Stimulated activated CD8-positive, alpha-beta memory T cell treated with anti-CD3 and anti-CD28 coated beads, Interleukin-4, amount 100 ng/mL, for 24 hours (primary cell): ENCODE measurements at places on chromosomes 3 and 15.

DNA sequence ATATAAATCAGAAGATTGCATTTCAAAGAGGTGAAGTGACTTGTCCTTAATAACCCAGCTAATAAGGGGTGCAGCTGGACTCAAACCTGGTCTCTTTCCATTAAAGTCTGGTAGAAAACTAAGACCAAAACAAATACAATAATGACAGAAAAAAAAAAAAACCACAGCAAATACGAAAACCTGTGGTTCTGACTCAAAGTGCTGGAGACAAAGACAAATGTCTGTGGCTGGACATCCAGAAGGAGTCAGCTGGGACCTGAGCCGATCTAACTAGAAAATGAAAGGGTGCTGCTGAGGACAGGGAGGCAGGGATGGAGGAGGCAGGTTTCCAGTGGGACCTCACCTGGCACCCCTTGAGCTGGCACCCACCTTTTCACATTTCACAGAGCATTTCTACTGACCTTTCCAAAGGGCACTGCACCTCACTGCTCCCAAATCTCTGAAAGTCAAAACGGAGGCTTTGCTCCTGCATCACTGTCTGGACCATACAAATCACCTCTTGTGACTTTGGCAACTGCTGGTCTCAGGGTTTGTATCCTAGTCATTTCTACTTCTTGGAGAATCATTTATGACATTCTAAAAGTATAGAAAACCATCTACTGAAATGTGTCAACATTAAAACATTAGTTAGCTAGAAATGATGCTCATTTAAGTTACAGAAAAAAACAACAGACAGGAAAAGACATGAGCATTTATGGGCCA, 61.7 kb downstream of the CCNL1 start:
- no peak for DNase-seq

DNA sequence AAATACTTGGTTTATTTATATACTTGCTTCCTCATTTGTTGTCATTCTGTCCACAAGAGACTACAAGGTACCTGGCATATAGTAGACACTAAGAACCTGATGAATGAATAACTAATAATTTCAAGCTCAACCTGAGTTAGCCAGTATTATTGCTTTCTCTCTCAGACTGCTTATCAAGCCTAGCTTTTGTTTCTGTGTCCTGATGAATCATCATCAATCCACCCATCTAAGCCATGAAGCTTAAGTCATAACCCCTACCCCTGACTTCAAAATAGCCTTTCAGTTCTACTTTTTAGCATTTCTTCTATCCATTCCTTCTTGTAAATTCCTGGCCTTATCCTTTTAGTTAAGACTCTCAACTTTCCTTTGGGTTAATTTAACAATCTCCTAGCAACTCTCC, 420.8 kb downstream of the EPHA6 start:
- no peak for DNase-seq

DNA sequence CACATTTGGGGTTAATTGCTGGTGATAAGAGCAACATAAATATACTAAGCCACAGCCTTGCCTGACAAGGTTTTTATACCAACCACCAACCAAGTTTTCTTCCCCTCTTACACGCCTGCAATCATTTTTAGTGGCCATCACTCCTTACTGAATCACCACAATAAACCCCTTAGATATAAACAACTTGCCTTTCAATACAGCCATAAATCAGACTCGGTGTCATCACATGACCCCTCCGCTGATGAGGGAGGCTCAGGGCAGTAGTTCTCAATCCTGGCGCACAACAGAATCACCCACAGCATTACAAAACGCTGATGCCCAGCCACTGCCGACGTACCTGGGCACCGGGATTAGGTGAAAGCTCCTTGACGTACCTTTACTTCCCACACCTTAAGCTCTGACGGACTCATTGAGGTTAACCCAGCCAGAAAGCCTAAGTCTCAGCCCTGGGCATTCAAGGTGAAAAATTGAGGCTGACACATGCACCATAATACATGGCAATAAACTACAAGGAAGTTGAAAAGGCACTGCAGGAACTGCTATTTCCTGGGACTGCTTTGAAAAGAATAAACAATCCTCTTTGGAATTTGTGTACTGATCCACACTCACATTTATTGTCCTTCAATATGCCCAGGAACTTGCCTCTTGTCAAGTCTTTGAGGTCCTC, 17.1 kb downstream of the ADCY5 start:
- no peak for DNase-seq

DNA sequence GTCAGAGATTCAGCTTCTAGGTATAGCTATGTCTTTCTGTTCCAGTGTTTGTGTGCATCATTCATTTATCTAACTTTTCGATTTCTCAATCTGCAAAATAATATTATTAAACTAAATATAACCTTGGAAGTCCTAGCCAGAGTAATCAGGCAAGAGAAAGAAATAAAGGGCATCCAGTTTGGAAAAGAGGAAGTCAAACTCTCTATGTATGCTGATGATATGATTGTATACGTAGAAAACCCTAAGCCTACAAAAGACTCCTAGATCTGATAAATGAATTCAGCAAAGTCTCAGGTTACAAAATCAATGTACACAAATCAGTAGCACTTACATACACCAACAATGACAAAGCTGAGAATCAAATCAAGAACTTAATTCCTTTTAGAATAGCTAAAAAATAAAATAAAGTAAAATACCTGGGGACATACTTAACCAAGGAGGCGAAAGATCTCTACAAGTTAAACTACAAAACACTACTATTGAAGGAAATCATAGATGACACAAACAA, 718.2 kb downstream of the NTRK3 start:
- DNase-seq = no peak

- no peak for DNase-seq
Observed at GRCh38 chr3:108006881-108007331, 83.9 kb downstream of the CD47 start.

GRCh38 chr3:123141276-123141675, 60.5 kb upstream of the SEC22A start:
- DNase-seq = no peak

DNA sequence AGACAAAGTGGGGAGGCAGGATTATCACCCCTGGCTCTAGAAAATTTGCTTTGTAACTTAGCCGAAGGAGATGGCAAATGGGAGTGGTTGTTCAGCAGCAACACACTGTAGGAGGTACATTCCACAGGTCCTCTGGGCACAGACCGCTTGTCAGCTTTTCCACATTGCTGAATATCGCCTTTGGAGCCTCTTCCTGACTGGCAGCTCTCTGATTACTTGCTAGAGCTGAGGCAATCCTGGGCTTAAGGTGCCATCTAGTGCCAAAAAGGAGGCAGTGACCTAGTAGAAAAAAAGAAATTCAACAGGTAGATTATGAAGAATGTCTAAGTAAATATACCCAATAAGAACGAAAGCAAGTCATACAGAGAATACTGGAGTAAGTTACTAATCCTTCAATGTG, 13.1 kb upstream of the SCN5A start:
- DNase-seq = no peak

GRCh38 chr3:23035927-23036640, 167.0 kb upstream of the UBE2E2 start:
- DNase-seq = no peak

DNA sequence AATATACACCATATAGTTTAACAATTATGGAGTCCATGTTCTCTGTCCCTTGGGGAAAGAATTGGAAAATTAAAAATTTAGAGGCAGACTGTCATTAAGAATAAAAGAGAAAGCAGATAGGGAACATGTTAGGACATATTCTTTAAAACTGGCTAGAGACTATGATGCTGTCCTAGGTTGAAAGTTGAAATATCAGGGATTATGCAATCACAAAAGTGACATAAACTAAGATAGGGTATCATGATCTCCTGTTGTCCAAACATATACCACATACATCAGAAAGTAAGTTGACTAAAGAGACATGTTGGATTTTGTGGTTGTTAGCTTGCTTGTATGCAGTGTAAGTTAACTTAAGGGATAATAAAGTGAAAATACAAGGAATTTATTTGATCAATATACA, 9.9 kb upstream of the EID1 start:
- no peak for DNase-seq

DNA sequence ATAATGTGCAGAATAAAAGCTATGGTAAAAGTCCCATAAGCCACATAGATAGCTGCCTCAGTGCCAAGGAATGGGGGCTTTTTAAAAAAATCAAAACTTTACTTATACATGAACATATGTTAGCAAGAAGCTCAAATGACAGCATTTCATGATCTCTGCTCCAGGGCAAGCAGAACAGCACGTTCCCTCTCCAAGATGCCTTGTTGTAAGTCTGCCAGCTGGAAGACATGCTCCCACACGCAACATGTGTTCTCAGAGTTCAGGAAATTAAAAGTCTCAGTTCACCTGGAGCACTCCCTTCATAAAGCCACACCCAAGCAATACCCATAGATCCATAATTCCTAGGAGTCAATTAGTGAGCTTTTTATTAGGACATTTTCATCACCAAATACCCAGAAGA, 52.2 kb downstream of the ABI3BP start:
- DNase-seq = no peak

DNA sequence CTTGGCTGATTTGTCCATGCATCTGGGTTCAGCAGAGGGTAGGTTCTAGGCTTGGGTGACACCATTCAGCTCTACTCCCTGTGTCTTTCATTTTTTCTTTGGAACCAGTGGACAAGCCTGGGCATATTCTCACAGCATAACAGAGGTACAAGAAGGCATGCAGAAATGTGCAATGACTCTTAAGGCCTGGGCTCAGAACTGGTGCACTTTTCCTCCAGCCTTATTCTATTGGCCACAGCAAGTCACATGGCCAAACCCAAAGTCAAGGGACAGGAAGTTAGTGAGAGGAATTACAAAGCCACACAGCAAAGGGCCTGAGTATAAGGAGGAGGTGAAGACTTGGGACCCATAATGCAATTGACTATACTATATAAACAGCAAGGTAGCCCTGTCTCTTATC, 200.9 kb upstream of the CTDSPL start:
- no peak for DNase-seq

GRCh38 chr15:62067448-62068044, 769 bp downstream of the C2CD4A start:
- DNase-seq = no peak

DNA sequence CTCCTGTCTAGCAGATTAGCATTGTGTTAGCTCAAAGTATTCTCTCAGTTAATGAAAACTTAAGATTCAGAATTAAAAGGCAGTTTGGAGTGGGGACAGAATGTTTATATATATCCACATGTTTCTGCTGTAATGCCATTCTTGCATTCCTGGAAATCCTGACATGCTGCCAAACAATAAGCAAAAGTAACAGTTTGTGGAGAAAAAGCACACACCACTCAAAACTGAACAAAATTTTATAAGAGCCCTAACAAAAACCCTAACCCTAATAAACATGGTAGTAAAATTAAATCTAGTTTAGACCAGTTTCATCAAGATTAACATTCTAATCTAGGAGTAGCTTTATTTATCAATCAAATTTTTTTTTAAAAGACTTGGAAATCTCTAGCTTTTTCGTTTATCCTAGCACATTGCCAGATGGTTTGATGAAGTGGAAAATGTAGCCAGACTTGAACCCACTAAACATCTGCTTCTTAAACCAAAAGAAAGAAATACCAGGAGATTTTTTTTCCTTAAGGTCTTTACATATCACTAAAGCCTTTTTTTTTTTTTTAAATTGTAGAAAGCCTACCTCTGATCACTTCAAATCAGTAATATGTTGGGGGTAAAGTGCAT, 3.7 kb downstream of the TCAIM start:
- DNase-seq = no peak

DNA sequence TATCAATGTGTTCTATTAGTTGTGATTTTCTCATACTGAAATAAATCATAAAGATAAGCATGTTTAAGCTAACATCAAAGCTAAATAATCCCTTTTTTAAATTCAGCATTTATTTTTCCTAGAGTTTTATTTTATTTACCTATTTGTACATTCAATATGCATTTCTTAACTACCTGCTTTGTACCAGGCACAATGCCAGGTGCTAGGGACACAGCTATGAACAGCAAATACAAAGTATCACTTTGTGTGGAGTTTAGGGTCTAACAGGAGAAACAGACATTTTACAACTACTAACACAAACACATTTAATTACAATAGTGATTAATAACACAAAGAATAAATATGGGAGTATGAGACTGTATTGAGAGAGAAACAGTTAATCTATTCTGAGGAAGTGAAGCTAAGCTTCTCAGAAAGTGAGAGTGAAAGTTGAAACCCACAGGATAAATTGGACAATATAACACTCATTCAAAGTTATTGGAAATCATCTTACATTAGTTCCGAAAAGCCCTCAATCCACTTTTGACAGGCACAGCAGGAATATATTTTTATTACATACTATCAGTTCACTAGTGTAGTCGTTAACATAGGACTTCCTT, 159.6 kb downstream of the GBE1 start:
- no peak for DNase-seq

- no peak for DNase-seq
Observed at GRCh38 chr3:48532271-48532976, 24.2 kb downstream of the PFKFB4 start.

DNA sequence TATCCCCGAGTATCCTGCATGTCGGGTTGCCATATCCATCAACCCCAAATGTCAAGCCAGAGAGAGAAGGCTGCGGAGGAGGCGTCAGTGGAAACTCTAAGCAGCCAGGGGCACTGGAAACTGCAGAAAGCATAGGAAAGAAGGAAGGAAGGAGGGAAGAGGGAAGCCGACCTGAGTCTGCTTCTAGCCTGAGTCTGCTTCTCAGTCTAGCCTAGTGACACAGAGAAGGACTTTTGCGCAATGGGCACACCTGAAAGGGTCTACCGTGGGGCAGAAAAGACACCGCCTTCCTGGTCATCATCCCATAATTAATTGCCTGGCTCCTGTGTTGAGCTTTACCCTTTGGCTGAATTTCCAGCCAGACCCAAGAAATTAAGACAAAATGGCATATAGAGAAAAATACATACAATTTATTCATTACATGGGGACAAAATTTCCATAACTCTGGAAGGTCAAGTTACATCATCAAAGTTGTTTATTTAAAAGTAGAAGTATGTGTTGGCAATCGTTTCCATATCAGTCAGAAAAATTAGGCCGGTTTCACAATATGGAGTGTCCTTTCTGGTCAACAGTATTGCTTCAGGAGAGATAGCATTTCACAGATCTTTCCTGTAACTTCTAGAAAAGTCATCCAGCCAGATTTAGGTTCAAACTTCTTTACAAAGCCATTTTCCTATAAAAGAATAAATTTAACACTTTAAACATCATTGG, 10.3 kb downstream of the BCL2A1 start:
- no peak for DNase-seq

- no peak for DNase-seq
Observed at GRCh38 chr3:60225848-60226247, 1025.4 kb downstream of the FHIT start.

DNA sequence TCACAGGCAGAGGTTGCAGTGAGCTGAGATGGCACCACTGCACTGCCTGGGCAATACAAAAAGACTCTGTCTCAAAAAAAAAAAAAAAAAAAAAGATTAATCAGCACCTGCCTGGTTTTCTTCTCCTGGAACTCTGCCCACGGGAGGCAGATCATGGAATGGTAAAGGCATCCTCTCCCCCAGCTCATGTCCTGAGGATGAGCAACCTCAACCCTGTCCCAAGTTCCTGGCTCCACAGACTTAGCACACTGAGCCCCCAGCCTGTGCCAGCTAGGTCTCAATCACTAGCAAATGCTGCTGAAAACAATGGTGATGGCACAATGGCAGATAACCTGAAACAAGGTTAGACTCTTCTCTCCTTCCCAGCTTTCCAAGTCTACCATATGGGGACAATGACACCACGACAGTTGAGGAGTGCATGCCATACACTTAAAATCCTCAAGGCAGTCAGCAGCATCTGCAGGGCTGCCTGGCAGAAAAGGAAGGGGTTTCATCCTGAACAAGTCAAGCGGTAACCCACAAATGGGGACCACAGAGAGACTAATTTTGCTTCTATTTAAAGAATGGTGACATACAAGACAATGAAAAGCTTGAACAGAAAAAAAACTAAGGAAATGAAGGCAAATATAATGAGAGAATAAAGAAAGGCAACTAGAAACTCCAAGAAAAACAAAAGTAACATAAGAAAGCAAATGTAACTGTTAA, 4.8 kb downstream of the CLN6 start:
- no peak for DNase-seq
